Stimulated activated CD4-positive, alpha-beta T cell treated with anti-CD3 and anti-CD28 coated beads, Interleukin-2, amount 100 ng/mL, for 48 hours (primary cell): ENCODE measurements at places on chromosomes 5 and 9.

DNA sequence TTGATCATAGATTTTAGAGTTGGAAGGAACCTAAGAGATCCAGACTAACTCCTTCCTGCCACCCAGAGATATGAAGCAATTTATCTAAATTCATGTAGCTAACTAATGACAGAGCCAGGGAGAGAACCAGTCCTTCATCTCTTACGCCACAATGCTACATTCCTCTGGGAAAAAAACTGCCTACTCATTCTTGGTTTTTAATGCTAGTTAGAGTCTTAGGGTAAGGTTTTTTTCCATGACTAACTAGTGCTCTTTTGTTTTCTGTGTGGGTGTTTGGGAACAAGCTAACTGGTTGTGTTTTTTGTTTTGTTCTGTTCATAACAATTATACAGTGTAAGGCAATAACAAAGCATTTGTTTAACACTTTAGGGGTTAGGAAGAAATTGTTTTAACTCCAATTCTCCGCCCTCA lies 52.4 kb downstream of the SLC44A1 start:
- no peak for DNase-seq

- no peak for DNase-seq
Measured at GRCh38 chr5:4233671-4234070, 638.0 kb downstream of the IRX1 start.

DNA sequence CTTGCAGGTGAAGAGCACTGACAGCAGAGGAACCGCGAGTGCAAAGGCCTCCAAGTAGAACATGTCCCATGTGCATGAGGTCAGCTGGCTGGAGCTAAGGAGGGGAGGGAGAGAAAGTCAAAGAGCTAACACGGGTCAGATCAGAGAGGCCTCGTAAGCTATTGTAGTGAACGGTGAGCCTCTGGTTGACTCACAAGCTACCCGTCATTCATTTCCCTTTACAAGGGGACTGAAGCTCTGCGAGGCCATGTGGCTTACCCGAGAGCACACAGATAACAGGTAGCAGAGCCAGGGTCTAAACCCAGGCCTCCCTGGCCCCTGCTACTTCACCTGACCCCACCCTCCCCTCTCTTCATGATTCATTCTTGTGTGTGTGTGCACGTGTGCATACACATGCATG lies 152.7 kb upstream of the ADRA1B start:
- DNase-seq: no peak

DNA sequence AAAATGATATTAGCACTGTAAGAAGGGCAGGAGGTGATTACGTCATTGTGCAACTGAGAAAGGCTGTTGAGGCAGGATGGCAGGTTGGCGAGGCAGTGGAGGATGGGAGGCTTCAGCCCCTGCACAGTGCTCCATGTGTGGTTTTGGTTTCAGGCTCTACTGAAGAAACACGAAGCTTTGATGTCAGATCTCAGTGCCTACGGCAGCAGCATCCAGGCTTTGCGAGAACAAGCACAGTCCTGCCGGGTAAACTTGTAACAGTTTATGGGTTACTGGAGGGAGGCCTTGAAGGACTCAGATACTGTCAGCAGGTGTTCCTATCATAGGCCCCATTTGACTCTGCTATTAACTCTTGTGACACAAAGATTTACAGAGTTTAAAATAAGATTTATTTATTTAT lies 35.1 kb downstream of the SPTAN1 start:
- peak; percentile 31 for DNase-seq

GRCh38 chr9:134324359-134325095 lies 1.7 kb upstream of the RXRA start:
- DNase-seq: no peak

DNA sequence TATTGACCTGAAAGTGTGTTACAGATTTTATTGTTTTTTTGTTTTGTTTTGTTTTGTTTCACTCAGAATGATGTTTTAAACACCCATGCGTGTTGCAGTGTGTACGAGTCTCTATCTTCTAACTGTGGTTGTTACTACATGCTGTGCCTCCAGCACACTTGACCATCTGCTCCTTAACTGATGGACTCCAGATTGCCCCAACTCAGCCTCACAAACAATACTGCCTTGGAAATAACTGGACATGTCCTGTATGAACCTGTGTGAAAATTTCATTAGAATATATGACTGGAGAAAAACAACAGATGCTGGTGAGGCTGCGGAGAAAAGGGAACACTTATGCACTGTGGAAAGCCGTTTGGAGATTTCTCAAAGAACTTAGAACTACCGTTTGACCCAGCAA lies 68.7 kb upstream of the HAND1 start:
- DNase-seq: no peak

- no peak for DNase-seq
Measured at GRCh38 chr5:2756211-2757152, 5.0 kb upstream of the IRX2 start.

DNA sequence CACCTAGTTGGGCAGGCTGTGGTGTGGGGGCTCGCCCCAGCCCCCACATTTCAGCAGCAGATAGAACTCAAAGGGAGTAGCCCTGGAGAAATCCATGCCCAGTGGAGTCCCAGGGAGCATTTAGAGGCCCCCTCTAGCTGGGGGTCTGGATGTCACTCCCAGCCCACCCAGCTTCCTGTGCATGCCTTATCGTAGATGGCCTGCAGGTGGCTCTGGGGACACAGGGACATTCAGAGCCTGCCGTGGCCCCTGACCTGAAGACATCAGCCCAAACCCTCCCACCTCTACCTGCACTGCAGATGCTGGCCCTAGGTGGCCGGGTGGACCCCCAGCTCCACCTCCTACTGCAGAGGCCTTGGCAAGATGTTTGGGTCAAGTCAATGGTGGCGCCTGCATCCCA lies 49.0 kb upstream of the LMX1B start:
- DNase-seq: no peak

DNA sequence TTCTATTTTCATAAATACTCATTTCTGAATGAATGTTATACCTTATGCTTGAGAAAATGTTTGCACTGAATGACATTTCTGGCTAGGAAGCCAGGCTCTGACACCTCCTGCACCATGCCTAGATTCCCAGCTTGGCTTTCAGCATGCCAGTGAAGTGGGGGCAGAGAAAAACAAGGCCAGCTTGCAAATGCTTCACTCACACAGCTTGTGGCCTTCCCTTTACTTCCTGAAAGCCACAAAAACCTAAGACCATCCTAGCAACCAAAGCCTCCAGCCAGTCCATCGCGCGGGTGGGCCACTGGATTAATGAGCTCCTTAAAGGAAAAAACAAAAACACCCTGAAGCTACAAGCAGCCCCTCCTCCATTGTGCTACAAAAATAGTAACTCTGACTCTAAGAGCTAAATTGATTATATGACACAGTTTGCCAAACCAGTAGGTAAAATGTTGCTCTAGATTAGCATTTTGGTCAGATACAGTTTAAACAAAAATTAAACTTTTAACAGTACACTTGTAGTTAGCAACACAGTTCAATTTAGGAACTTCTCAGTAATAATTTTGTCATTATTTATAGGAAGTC lies 159.9 kb downstream of the TSSK1B start:
- no peak for DNase-seq

DNA sequence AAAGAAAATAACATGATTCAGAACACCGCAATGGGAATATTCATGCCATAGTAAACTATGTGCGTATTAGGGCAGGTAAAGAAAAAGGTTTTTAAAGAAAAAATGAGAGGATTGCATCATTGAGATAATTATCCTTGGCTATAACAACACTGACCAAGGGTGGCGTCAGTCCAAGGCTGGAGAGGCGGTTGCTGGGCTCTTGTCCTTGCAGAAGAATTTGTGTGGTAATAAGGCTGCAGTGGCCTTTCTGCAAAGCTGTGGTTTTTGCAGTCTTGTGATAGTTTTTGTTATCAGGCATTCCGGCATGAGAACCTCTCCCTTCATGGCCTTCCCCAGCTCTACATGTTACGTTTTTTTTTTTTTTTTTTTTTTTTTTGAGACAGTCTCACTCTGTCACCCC lies 14.0 kb downstream of the BOD1 start:
- DNase-seq: no peak

GRCh38 chr9:69198521-69199220 lies 24.6 kb downstream of the TJP2 start:
- no peak for DNase-seq

DNA sequence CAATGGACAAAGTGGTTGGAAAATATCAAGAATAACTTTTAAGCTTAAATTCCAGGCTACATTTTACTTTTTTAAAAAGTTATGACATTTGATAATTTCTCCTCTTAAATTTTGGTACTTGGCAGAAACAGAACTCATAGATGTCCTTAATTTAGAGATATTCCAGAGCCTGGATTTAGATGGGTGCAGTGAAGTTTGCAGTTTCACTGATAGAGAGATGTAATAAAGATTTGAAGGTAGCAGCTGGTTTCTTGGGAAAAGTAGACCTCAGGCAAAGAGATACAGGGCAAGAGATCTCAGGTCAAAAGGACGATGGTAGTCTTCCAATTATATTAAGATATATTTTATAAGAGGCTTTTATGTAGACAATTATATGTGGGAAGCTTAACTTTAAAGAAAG lies 134.6 kb downstream of the ISL1 start:
- DNase-seq: no peak

DNA sequence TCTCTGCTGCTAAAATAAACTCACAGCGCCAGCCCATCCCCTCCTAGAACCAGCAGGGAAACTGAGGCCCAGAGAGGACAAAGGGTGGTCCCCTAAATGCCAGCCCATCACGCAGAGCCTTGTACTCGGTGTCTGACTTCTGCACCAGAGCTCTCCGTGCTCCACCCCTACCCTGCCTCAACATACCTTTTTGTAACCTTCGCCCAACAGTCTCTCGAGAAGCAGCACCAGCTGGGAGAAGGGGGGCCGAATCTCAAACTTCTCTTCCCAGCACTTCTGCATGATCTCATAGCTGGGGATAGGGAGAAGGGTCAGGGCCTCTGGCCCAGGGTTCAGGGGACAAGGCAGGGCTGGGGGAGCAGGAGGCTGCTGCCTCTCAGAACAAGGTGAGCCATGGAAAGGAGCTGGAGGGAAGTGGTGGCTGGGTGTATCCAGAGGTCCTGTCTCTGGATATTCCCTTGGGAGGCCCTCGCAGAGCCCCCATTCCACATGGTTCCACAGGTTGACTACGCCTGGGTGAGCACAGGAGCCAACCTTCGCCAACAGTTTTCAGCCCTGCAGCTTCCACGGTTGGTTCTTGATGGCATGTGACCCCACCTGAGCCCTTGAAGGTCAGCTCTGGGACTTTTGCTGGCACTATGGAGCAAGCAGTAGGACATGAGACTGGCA lies 32.3 kb upstream of the CSF1R start:
- no peak for DNase-seq

DNA sequence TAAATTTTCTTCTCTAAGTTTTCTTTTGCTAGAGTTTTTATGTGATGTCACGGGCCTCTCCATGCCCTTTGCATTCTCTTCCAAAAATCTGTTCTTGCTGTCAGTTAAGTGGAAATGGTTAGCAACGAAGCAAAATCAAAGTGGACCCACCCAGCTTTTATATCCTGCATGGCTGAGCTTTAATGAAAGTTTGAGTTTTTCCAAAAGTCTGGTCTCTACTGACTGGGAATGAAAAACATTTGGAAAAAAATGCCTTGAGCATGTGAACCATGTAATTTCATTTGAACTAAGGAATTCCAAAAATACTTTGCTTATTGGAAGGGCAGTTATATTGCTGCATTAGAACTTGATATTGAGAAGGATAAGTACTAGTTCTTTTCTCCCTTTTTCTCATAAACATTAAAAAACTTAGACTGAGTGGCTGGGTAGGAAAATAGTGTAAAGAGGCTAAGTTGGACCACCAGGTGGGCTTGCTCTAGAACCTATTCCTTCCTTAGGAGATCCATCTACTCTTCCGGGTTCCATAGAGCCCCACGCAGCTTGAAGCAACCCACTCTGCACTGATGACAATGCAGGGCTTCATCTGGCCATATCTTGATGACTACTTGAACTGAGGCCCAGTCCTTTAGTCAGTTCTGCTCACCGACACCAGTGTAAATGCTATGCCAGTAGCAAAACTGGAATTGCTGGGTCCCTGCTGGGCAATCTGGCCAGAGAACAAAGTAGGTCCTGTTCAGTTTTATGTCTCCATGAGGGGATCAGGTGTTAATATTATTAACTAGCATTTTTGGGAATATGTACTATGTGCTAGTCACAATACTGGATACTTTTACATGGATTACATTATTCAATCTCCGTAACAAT lies 17.4 kb upstream of the RIC1 start:
- DNase-seq: no peak

DNA sequence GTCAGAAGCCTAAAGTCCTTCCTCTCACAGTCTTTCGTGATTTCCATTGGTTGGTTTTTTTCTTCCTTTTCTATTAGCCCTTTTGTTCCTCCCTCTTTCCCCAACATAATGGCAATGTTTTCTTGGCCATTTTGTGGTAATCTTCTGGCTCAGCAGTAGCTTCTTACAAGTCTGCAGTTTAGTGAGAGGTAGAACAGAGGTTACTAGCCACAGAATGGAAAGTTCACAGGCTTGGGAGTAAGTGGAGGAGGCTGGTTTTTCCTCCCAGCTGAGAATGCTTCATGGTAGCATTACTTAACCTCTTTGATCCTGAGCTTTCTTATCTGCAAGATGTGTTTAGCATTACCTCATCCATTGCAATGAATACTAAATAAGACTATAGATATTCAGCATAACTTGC lies 346.9 kb downstream of the NFIB start:
- DNase-seq: no peak

- DNase-seq: no peak
Measured at GRCh38 chr5:127428748-127429147, 88.7 kb upstream of the PRRC1 start.

DNA sequence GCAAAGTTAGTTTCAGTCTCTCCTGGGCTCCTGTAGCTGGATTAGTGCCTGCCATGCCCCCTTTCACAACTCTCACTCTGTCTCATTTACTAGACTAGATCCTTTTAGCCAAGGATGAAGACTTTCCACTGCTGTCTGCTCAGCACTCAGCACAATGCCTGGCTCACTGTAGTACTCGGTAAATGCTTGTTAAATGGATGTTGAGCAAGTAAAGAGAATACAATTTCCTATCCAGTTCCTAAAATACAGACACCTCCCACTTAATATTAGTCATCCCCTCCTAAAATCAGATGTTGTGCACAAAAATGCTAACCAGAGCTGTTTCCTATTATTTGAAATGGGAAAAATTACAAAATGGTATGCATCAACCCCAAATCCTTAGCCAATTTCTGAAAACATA lies 195.8 kb downstream of the SREK1 start:
- no peak for DNase-seq

GRCh38 chr5:78472469-78473106 lies 112.2 kb downstream of the SCAMP1 start:
- DNase-seq: no peak

GRCh38 chr5:139061274-139061673 lies 136.9 kb downstream of the SIL1 start:
- no peak for DNase-seq

GRCh38 chr5:92800365-92800764 lies 780.7 kb downstream of the NR2F1-AS1 start:
- DNase-seq: no peak

DNA sequence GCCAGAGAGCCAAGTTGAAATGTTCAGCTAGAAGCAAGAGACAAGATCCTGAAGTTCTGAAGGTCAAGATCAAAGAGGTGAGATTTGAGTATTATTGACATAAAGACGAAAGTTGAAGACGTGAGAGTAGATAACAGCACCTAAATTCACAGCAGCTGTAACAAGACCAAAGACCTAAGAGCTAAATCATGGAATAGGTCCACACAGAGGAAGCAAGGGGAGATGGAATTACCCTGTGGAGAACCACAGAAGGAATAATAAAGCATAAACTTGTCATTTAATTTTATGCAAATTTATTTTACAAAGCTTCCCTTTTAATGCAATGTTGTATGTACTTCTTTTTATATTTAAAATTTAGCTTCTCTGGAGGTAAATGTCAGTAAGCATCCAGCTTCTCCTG lies 523.7 kb downstream of the NR2F1-AS1 start:
- DNase-seq: no peak

GRCh38 chr5:67844924-67845323 lies 370.6 kb upstream of the PIK3R1 start:
- DNase-seq: no peak

- no peak for DNase-seq
Measured at GRCh38 chr5:5326115-5326758, 96.2 kb upstream of the ICE1 start.
